NCI-H2081 (cell line): ENCODE measurements at places on chromosomes 7 and 10.

- peak; percentile 23 for DNase-seq
Measured at GRCh38 chr10:104322416-104322782, 15.9 kb downstream of the ITPRIP start.

DNA sequence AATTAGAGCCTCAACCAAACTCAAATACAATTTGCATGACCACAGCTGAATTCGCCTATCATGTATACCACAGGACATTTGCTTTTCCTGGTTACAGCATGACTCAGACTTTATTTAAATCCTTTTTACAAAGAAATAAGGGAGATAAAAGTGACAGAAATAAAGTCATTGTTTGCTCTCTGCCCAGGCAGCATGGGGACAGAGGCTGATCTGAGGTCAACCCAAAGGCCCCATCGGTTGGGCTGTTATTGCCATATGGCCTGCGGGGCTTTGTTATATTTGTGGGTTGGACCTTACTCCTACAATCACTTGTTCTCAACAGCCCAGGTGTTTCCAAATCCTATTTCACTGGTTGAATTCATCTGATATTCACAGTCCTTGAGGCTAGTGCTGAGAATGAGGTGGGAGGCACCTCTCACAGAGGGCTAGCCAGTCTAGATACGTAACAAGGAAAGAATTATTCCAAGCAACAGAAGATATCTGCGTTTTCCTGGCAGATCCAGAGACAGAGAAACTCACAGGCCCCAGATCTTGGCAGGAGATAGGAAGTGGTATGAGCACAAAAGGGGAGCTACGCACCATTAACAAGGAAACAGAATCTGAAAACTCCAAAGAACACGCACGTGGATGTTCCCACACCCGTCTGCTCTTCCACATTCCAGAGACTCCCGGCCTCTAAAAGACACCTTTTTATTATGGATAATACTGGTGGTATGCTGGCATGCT lies 117.3 kb downstream of the HIPK2 start:
- DNase-seq = no peak

GRCh38 chr7:24842449-24843241 lies 85.4 kb upstream of the GSDME start:
- DNase-seq = peak; percentile 58

GRCh38 chr10:72812415-72812752 lies 81.2 kb upstream of the OIT3 start:
- DNase-seq = no peak

GRCh38 chr7:134356421-134356936 lies 39.7 kb upstream of the SLC35B4 start:
- no peak for DNase-seq

GRCh38 chr10:112844681-112845544 lies 105.1 kb upstream of the TCF7L2 start:
- no peak for DNase-seq

- no peak for DNase-seq
Measured at GRCh38 chr10:59711871-59712494, 2.3 kb upstream of the SLC16A9 start.

DNA sequence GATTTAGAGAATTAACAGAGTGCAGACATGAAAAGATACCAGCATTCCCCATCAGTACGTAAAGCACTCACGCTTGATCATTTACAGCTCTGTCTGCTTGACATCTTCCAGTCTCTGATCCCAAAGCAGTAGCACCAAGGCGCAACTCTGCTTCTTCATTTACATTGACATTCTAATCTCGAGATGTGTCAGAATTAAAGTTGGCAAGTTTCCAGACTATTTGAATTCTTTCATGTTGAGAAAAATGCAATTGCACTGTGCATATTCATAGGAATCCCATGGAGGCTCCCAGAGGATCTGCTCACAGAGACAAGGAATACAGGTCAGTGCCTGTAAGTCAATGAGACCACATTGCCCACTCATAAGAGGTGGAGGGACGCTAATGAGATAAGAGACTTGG lies 183.9 kb downstream of the LRRN3 start:
- DNase-seq = no peak

GRCh38 chr7:15504351-15504750 lies 57.5 kb downstream of the AGMO start:
- no peak for DNase-seq

- no peak for DNase-seq
Measured at GRCh38 chr7:38123494-38123893, 54.6 kb upstream of the STARD3NL start.

GRCh38 chr7:107111196-107111595 lies 57.6 kb upstream of the HBP1 start:
- peak; percentile 16 for DNase-seq

- DNase-seq = no peak
Measured at GRCh38 chr10:1774796-1775195, 37.5 kb upstream of the ADARB2 start.

DNA sequence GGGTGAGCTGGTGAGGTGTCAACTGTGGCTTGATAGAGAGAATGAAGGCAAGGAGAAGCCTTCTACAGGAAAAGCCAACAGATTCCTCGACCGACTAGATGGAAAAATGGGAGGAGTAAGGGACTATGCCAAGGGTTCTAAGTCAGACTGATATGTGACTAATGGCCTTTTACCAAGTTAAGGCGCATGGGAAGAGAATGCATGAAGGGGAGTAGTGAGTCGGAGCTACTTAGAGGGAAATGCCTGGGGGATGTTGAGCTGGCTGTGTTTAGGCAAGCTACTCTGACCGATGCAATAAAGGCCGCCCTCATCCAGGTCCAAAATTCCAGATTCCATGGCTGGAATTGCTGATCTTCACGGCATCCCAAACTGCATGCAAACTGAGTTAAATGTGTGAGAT lies 48.2 kb downstream of the APBB1IP start:
- DNase-seq = no peak
